ENCODE measurements at places on chromosomes 1 and 21. TPM values are rescaled to one million over a fixed set of nuclear protein-coding genes. Genes with fewer than 3 reads are reported as not detected.
A peak's percentile ranks its signal among the peaks of the same experiment; 100 is the strongest.

Gene GCSAML
- total RNA-seq, result not detected

GRCh38 chr1:67126111-67126746 lies 8.5 kb downstream of the C1orf141 start:
- no peaks in the 10 kb centered on the region for H3K27me3 ChIP-seq
- H3K27ac ChIP-seq, result no peak overlapping the region
- H3K4me1 ChIP-seq, result no peaks in the 10 kb centered on the region

DNA sequence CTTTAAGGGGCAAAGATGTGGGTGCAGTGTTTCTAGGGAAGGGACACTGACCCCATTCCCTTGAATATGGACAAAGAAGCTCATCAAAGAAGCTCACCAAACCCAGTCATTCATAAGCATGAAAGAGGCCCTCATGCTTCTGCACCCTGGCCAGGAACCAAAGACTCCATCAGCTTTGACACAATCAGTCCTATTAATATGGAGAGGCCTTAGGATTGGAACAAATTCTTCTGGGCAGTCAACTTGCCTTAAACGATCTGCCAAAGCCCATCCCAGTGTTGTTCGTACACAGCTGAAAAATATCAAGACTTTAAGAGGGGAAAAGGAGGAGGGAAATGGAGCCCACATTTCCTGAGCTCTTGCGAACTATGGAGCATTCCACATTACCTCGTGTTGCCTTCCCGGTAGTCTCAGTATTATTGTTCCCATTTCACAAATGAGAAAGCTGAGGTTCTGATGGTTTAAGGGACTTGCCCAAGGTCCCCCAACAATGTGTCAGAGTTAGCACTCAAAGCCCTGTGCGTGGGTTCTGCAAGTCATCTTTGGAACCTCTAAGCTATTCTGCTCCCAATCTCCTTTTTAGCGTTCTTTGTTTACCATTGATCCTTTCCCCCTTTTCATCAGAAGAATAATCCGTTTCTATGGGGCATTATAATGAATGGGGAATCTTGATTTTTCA lies 161.9 kb downstream of the ZBTB18 start:
- H3K4me3 ChIP-seq, result no peak overlapping the region
- H3K27ac ChIP-seq, result no peak overlapping the region
- no peak for DNase-seq

Gene VANGL2
- 0.22 TPM for total RNA-seq

DNA sequence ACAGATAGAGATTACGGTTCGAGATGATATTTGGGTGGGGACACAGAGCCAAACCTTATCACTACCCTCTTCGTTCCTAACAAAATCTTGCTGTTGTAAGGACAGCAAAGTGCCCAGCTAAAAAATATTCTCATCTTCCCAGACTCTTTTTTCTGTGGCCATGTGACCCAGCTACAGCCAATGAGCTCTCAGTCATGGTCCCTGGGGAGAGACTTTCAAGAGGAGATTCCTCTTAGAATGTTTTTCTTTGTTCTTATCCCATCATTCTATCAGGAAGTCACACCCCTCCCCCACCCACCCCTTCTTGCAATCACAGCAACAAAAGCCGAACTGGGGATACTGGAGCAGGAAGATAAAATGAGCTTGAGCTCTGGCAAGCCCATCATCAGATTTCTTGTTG lies 247.1 kb downstream of the CHRM3 start:
- no peak overlapping the region for H3K27ac ChIP-seq
- H3K4me1 ChIP-seq, result no peaks in the 10 kb centered on the region
- H3K27me3 ChIP-seq, result no peaks in the 10 kb centered on the region
- no peak for DNase-seq
- H3K36me3 ChIP-seq, result no peaks in the 10 kb centered on the region

- no peaks in the 10 kb centered on the region for H3K36me3 ChIP-seq
- H3K27ac ChIP-seq, result no peak overlapping the region
- no peaks in the 10 kb centered on the region for H3K27me3 ChIP-seq
Observed at GRCh38 chr1:40951943-40952743, 27.4 kb upstream of the CTPS1 start.

GRCh38 chr1:226792368-226792767 lies 53.3 kb upstream of the ITPKB start:
- no peak overlapping the region for H3K4me3 ChIP-seq
- H3K36me3 ChIP-seq, result no peaks in the 10 kb centered on the region
- no peak overlapping the region for H3K27ac ChIP-seq
- H3K27me3 ChIP-seq, result no peaks in the 10 kb centered on the region
- H3K4me1 ChIP-seq, result no peaks in the 10 kb centered on the region

GRCh38 chr1:85128316-85128715 lies 72.5 kb downstream of the SYDE2 start:
- no peaks in the 10 kb centered on the region for H3K4me1 ChIP-seq
- DNase-seq, result no peak
- no peaks in the 10 kb centered on the region for H3K27me3 ChIP-seq
- no peaks in the 10 kb centered on the region for H3K36me3 ChIP-seq
- no peak overlapping the region for H3K4me3 ChIP-seq
- no peak overlapping the region for H3K27ac ChIP-seq

DNA sequence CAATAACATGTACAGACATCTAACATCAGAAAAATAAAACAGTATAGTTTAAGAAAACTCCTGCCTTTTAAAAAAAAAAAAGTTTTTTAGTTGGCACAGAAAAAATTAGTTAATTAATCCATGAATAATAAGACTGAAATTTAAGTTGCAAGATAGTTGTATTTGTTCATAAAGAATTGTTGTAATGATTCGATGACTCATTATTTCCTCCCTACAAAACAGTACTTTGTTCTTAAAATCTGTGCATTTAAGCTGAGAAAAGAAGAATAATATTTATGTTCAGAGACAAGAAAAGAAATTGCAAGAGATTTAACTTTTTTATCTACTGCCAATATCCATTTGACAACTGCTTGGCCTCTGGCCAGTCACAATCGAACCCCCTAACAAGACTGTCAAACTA lies 894.7 kb downstream of the ADGRL2 start:
- no peak overlapping the region for H3K27ac ChIP-seq
- no peak overlapping the region for H3K4me3 ChIP-seq
- no peaks in the 10 kb centered on the region for H3K36me3 ChIP-seq
- no peaks in the 10 kb centered on the region for H3K4me1 ChIP-seq

DNA sequence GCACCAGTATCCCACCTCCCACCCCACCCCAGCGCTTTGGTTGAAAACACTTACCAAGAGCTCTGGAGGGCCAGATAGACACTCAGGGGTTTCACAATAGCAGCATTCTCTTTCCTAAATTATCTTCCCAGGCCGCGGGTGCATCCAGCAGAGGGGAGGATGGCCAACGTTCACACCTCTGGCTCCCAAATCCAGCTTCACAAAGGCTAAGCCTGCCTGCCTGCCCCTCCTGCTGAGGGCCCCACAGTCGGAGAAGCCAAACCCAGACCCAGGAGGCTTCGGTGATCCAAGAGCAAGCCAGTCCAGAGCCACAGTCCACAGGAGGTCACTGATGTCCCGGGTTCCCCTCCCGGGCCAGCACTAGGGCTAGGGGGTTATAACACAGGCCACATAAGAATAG lies 231.9 kb downstream of the TRABD2B start:
- H3K27me3 ChIP-seq, result no peaks in the 10 kb centered on the region
- H3K4me3 ChIP-seq, result no peak overlapping the region
- H3K27ac ChIP-seq, result no peak overlapping the region
- DNase-seq, result no peak
- no peaks in the 10 kb centered on the region for H3K36me3 ChIP-seq

Gene EPHA8
- total RNA-seq, result not detected

GRCh38 chr1:172616636-172617035 lies 42.3 kb upstream of the FASLG start:
- H3K36me3 ChIP-seq, result no peaks in the 10 kb centered on the region
- no peak overlapping the region for H3K27ac ChIP-seq
- no peaks in the 10 kb centered on the region for H3K4me1 ChIP-seq
- no peak for DNase-seq
- H3K4me3 ChIP-seq, result no peak overlapping the region

GRCh38 chr1:75058424-75058823 lies 75.8 kb upstream of the LHX8 start:
- DNase-seq, result no peak
- no peaks in the 10 kb centered on the region for H3K4me1 ChIP-seq
- H3K27ac ChIP-seq, result no peak overlapping the region
- H3K27me3 ChIP-seq, result no peaks in the 10 kb centered on the region

DNA sequence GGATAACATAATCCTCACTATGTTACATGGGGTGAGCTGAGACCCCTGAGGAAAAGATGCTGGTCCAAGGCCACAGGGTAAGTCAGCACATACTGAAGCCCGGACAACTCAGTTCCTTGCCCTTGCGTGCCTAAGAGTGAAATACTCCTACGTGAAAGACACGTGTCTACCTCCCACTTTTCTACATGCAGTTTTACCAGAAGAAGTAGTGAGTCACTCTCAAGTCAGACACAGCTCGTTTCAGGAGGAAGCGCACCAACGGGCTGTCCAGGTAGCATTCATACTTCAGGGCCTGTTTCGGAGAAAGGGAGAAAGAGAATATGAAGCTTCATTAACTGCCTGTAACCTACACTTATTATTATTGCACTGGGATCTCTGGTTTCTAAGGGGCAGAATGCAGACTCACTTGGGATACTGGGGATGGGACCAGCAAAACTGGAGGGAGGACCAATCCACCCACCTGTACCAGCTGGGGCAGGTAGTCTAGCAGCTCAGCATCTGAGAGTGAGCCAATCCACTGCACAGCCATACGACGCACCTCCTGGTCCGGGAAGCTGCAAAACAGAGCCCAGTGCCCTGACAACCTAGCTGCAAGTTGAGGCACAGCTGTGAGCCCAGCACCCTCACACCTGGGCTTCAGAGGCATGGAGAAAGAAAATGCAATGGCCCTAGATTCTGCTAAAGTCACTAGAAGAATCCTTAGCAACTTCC lies 32.4 kb upstream of the PPP1R15B start:
- H3K4me3 ChIP-seq, result no peak overlapping the region
- DNase-seq, result no peak
- H3K27me3 ChIP-seq, result no peaks in the 10 kb centered on the region
- no peaks in the 10 kb centered on the region for H3K4me1 ChIP-seq
- no peaks in the 10 kb centered on the region for H3K36me3 ChIP-seq

DNA sequence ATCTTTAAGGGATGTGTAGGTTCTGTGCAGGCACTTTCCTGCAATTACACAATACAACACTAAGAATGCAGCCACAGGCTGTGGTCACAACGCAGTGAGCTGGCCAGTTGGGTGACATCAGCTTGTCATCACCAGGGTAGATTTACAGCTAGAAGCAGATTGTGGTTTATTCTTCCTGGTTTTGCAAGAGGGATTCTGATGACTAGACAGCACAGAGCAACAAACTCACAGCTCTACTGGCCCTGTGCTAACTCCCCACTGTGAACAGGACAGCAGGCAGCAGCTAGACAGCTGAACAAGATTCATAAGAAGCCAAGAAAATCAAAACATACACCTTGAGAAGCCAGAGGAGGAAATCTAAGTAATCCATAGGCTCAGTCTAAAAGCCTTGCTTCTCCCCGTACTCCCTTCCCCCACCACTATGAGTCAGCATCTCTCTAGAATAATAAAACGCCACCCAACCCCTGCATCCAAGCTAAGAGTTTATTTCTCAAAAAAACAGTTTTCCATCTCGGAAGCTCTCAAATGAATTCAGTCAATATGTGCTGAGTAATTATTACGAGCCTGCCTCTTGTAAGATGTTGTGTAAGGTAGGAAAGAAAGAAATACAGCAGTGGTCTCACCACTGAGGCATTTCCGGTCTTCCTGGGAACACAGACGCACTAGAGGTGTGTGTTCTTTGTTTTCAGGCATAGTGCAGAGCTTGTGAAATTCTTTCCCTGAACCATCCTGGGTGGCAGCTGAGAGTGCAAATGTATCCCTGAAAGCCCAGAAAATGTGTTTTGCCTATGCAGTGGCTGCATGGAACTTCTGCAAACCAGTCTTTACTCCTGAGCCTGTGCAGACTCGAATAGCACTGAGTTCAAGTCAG lies 162.8 kb downstream of the NTPCR start:
- H3K4me3 ChIP-seq, result no peak overlapping the region
- no peaks in the 10 kb centered on the region for H3K4me1 ChIP-seq
- H3K27ac ChIP-seq, result peak overlapping the region; percentile 36
- DNase-seq, result peak; percentile 50

Gene SERTAD4
- total RNA-seq, result not detected

GRCh38 chr1:230167419-230167852 lies 100.4 kb downstream of the GALNT2 start:
- no peaks in the 10 kb centered on the region for H3K36me3 ChIP-seq
- no peak for DNase-seq
- H3K27ac ChIP-seq, result no peak overlapping the region
- no peak overlapping the region for H3K4me3 ChIP-seq
- H3K4me1 ChIP-seq, result peaks cover 28% of the 10 kb centered on the region

- no peaks in the 10 kb centered on the region for H3K27me3 ChIP-seq
- H3K4me1 ChIP-seq, result no peaks in the 10 kb centered on the region
- no peak for DNase-seq
- no peak overlapping the region for H3K4me3 ChIP-seq
- H3K27ac ChIP-seq, result no peak overlapping the region
Observed at GRCh38 chr1:61523229-61523628, 201.7 kb downstream of the TM2D1 start.

DNA sequence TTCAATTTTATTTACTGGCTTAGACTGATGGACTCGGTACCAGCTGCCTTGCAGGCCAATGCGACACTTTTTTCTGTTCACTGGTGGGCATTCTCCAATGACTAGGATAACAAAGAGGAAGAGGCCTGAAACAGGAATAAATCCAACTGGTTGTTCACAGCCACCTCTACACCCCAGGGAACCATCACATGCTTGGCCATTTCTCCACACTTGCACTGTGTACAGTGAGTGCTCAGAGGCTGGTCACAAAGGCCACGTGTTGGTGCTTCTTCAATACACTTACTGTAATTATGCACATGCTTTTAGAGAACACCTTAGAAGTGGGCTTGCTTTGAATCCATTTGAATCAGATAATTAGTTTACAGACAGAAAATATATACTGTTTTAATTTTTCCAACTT lies 113.4 kb downstream of the FAM78B start:
- H3K27me3 ChIP-seq, result no peaks in the 10 kb centered on the region
- no peak for DNase-seq
- H3K4me1 ChIP-seq, result no peaks in the 10 kb centered on the region
- H3K27ac ChIP-seq, result no peak overlapping the region

DNA sequence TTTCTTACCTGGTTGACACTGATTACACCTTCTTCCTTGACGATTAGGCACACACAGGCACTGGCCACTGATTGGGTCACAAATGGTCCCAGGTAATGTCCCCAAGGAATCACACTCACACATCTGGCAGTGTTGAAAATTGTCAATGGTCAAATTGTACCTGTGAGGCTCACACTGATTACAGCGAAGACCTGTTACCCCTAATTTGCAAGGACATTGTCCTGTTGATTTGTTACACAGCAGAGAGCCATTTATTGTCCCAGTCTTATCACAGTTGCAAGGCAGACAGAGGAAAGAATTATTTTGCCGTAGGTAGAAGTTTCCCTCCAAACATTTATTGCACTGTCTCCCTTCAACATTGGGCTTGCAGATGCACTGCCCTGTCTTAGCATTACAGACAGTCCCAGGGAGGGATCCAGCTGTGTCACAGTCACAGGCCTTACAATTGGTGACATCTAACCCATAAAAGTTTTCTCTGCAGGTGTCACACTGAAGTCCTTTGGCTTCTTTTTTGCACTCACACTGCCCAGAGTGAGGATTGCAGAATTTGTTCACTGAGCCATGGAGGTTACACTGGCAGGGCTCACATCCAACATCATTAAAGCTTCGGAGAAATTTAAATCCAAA lies 176.6 kb downstream of the USH2A start:
- no peaks in the 10 kb centered on the region for H3K36me3 ChIP-seq
- no peak for DNase-seq
- no peaks in the 10 kb centered on the region for H3K27me3 ChIP-seq
- no peaks in the 10 kb centered on the region for H3K4me1 ChIP-seq
- H3K27ac ChIP-seq, result no peak overlapping the region

Gene INAVA
- total RNA-seq, result 0.55 TPM

Gene PLK3
- total RNA-seq, result 5.0 TPM

GRCh38 chr21:36125512-36126207 lies 9.2 kb upstream of the CBR3 start:
- no peaks in the 10 kb centered on the region for H3K36me3 ChIP-seq
- peaks cover 9% of the 10 kb centered on the region for H3K4me1 ChIP-seq
- H3K27me3 ChIP-seq, result no peaks in the 10 kb centered on the region
